ENCODE measurements at places on chromosomes 12 and 14. TPM values are rescaled to one million over a fixed set of nuclear protein-coding genes. Genes with fewer than 3 reads are reported as not detected.

- no peak for DNase-seq
Observed at GRCh38 chr12:30484658-30485057, 211.0 kb downstream of the IPO8 start.

DNA sequence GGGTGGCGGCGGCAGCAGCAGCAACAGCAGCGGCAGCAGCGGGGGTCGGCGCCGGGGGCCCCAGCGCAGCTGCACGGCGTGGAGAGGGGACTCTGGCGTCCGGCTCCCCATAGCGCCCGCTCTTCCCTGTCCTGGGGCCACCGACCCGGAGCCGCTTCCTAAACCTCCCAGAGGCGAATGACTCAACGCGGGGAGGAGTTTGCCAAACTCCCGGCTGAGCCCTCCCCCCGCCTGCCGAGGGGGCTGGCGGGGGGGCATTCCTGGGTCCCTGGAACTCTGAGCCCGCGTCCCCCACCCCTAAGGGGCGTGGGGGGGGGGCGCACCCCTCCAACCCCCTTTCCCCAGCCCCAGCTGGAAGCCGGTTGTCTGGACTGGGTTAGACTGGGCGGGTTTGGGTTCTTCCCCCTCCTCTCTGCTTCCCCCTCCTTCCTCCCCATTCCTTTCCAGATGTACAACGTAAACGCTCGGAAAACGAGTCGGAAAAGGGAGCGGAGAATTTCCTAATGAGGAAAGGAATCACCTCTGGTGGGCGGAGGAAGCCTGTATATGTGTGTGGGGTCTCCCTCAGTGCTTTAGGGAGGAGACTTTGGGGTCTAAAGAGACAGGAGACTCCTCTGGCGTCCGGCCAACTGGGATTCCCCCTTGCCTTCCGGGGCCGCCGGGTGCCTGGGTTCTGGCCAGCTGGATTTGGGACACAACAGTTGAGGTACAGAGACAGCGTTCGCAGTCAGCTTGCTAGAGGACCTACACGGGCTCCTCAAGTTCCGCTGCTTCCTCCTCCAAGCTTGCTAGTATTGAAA, at the start of gene ITGA5:
Gene ITGA5, minus strand, starts transcription at position 179 of the 800 bp plus-strand sequence. Its CDS starts 68 bp downstream, at position 111.
- DNase-seq, result no peak

GRCh38 chr12:71654200-71654599, 9.4 kb downstream of the ZFC3H1 start:
- no peak for DNase-seq

- no peak for DNase-seq
Observed at GRCh38 chr12:115918763-115919162, 358.7 kb downstream of the MED13L start.

DNA sequence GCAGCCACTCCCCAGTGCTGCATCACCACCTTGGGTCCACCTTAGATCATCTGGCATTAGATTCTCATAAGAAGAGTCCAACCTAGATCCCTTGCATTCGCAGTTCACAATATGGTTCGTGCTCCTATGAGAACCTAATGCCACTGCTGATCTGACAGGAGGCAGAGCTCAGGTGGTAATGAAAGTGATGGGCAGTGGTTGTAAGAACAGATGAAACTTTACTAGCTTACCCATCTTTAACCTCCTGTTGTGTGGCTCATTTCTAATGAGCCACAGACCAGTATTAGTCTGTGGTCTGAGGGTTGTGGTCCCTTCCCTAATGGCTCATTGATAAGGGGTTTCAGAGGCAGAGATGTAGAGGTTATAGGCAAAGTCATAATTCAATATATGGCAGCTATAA, 615.9 kb upstream of the MIS18BP1 start:
- DNase-seq, result no peak

GRCh38 chr14:104176611-104177010, 38.2 kb downstream of the KIF26A start:
- no peak for DNase-seq

DNA sequence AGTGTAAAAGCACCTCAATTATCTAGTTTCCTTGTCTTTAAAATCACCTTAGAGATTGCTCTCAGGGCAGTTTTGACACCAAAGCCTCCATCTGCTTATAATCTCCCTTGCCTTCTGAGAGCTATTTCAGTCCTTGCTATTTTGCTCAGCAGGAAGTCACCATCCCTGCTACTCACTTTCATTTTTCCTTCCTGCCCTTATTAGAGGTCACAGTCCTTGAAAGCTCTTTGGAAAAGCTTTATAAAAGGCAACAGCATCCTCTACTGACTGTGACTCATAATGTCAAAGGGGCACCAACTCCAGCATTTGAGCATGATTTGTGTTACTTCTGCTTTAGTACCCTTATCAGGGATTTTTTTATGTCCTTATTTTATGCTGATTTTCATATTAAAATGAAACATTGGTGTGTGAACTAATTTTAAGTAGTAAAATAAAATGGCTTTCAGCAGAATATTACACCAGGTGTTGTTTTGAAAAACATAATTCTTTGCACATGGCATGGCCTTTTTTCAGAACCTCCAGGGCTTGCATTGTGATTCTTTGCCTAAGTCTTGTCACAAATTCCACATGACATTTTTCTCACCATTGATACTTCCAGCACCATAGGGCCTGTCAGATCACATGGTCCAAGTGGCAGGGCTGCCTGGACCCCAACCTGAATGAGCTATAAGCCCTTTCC, 213.0 kb downstream of the ADAMTS20 start:
- peak; percentile 65 for DNase-seq

GRCh38 chr14:68366656-68367055, 426.2 kb downstream of the ZFP36L1 start:
- no peak for DNase-seq

HEBP1 gene
- polyA plus RNA-seq, result 62.1 TPM

TAS2R13 gene
- not detected for polyA plus RNA-seq

FIGNL2 gene
- polyA plus RNA-seq, result 3.0 TPM
